ENCODE measurements at places on chromosomes 5 and 9. TPM values are rescaled to one million over a fixed set of nuclear protein-coding genes. Genes with fewer than 3 reads are reported as not detected.

CAPSL gene
- total RNA-seq: not detected

WDR38 gene
- total RNA-seq: not detected

BARHL1 gene
- total RNA-seq: not detected

KIF4B gene
- total RNA-seq: 0.41 TPM

SLC35D2 gene
- 2.9 TPM for total RNA-seq

MEIKIN gene
- not detected for total RNA-seq
